ENCODE measurements at places on chromosomes 2 and 18.

GRCh38 chr2:112784199-112785189 lies at the start of gene IL1A:
IL1A (minus strand) TSS chr2:112784493; CDS start chr2:112783770, 723 bp downstream.
- no peak for DNase-seq

GRCh38 chr2:196601430-196602306 lies 37.8 kb upstream of the CCDC150 start:
- DNase-seq, result no peak

DNA sequence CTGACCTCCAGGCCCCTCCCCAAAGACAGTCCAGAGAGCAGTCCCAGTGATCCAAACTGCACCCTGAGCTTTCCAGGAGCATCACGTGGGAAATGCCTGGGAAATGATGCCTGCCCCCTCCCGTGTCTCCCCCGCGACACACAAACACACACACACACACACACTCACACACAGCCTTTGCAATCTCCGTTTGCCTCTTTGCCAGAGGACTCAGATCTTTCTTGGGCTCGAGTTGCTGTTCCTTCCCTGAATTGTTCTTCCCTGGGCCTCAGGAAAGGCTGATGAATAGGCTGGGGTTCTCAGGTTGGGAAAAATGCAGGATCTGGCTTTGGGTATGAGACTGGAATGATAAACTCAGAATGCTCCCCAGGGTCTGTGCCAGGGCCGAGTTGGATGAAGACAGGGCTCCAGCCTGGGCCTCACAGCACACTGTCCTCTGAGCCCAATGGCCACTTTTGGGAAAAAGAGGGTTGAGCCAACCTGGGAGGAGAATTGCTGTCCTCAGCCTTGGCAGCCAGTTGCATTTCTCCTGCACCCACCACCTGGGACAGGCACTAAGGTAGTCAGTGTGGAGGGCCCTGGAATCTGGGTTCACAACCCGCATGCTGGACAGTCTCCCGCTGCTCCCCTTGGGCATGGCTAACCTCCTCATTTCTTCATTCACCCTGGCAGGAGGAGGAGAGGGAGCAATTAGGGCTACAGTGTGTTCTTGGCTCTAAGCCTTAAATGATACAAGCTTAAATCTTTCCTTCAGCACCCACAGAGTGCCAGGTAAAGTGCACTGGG lies 43.9 kb upstream of the ATP6V1B1 start:
- DNase-seq, result no peak

- DNase-seq, result no peak
These were observed 32.4 kb upstream of the EML4 start for GRCh38 chr2:42136782-42137124.

- no peak for DNase-seq
These were observed 170.6 kb upstream of the NCK2 start for GRCh38 chr2:105573910-105574655.

DNA sequence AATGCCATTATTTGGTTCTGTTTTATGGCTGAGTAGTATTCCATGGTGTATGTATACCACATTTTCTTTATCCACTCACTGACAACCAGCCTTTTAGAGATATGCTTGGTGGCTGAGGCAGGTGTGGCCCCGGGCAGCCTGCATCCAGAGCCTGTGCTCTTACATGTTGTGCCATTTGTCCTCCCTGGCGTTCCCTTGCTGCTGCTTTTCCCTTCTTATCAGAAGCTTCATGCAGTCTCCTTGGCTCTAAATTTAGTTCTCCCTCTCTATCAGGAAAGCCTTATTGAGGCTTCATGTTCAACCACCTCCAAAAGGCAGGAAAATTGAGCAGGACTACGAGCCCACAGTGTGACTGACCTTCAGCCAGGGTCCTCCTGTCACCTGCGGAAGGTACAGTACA lies 131.7 kb upstream of the ITGA6 start:
- DNase-seq, result no peak

GRCh38 chr2:239576784-239577685 lies 176.2 kb upstream of the HDAC4 start:
- no peak for DNase-seq

DNA sequence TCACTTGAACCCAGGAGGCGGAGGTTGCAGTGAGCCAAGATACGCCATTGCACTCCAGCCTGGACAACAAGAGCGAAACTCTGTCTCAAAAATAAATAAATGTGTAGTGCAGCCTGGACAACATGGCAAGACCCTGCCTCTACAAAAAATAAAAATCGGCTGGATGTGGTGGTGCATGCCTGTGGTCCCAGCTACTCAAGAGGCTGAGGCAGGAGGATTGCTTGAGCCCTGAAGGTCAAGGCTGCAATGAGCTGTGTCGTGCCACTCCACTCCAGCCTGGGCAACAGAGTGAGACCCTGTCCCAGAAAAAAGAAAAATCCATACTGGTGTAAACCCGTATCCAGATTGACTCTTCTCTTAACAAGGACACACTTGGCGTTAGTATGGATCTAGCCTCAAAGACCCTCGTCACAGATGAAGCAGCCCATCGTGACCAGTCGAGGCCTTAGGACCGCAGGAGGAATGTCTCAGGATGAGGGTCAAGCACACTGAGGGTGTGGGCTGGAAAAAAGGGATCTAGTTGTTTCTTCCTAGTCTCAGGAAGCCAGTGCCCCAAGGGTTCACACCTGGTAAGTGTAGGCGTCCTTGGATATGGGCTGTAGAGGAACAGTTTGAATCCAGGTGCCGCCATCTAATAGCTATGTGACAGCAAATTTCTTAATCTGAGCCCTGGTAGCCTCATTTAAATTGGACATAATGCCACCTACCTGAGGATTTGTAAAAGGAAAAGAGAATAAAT lies 4.0 kb upstream of the GPBAR1 start:
- DNase-seq, result no peak

GRCh38 chr18:36675076-36675475 lies 153.7 kb downstream of the TPGS2 start:
- no peak for DNase-seq

- no peak for DNase-seq
These were observed 74.2 kb downstream of the VWA3B start for GRCh38 chr2:98161186-98161585.

GRCh38 chr2:151297882-151298281 lies 8.4 kb upstream of the NMI start:
- no peak for DNase-seq

DNA sequence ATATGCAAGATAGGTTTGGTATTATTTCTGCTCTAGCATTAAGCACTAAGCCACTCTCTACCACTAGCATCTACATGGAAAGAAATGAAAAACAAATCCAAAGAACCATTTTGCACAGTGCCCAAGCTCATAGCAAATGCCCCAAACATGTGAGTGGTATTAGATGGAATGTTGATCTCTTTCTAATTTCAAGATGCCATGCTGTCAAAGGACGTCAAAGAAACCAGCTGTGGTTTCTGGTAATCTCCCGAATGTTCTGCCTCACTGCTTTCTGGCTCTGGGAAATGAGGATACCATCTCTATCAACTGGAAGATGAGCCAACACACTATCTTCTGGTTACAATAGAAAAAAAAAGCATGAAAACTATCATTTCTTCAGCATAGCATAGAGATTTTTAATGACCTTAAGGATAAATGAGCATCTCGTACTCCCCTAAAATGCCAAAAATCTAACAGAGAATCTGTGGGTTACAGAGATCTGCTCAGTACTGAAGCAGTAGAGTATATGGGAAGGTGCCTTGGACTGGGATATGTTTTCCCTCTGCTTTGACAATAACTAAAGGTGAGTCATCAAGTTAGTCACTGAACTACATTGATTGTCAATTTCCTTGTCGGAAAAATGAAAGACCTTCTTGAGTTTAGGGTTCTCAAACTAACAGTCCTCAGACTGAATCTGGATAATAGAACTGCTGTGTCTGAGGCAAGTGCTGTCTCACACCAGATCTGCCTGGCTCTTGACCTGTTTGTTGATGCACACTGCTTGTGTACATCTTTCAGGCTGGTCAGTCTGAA lies 244.8 kb upstream of the NCKAP5 start:
- DNase-seq, result no peak

GRCh38 chr2:102520801-102521200 lies 47.8 kb downstream of the SLC9A4 start:
- no peak for DNase-seq

DNA sequence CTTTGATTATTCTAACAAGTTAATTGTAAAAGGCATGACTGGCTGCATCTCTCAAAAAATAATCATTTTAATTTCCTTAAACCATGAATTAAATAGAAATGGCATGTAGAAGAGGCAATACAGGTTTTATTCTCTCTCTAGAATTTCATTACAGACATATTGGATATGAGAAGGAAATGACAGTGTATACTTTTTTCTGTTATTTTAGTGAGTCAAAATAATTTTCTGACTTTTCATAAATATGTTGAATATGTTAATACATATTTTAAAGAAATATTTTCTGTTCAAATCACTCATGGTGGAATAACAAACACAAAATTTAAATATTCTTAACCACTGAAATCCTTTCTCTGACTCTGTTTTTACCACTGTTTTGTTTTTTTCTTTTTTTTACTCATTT lies 510.4 kb downstream of the LRP1B start:
- DNase-seq, result no peak

GRCh38 chr2:130720036-130720435 lies 8.8 kb upstream of the GPR148 start:
- no peak for DNase-seq

- no peak for DNase-seq
These were observed 174.1 kb downstream of the LRATD1 start for GRCh38 chr2:14806613-14807012.

Measured in stimulated activated CD8-positive, alpha-beta memory T cell treated with anti-CD3 and anti-CD28 coated beads, Interleukin-7, amount 100 ng/mL, for 24 hours (primary cell).